ENCODE measurements at places on chromosomes 2 and 18.

GRCh38 chr18:57475903-57476302 lies 40.7 kb downstream of the ONECUT2 start:
- DNase-seq: no peak

DNA sequence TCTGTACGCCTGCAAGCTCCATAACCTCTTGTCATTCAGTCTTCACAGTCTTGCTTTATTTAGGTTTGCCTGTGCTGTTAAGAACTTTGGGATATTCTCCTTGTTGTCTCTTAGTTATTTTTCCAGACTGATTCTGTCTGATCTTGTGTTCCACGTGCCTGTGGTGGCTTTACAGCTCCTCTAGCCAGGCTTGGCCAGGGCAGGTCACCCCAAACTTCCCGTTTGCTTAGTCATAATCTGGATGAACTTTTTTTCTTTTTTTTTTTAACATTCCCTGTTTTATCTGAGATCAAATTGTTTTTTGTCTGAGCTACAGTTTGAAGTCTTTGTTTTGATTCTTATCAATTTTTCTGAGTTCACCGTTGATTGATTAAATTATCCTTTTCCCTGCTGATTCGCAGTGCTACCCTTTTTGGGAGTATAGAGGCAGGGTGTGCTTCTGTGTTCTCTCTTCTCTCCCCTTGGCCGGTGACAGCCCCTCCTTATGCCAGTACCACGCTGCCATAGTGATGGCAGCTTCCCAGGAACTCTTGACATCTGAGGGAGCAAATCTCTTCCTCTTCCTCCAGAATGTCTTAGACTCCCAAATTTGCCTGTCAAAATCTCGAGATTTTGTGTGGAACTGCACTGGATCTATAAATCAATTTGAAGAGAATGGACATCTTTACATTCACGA lies 2.5 kb downstream of the SP100 start:
- DNase-seq: no peak

- no peak for DNase-seq
Measured at GRCh38 chr2:172730411-172730810, 5.2 kb upstream of the RAPGEF4 start.

DNA sequence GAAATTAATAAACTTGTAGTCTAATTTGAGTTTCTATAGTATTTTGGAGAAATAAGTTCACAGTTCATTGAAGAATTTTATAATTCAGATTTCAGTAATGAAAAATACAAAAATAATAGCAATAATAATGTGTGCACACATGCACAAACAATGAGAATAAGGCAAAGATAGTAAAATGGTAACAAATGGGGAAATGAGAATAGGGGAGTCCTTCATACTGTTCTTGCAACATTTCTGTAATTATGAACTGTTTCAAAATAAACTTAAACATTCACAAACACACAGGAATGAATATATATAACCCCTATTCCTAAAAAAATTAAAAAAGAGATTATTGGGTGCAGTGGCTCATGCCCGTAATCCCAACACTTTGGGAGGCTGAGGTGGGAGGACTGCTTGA lies 63.9 kb downstream of the SPRED2 start:
- no peak for DNase-seq

DNA sequence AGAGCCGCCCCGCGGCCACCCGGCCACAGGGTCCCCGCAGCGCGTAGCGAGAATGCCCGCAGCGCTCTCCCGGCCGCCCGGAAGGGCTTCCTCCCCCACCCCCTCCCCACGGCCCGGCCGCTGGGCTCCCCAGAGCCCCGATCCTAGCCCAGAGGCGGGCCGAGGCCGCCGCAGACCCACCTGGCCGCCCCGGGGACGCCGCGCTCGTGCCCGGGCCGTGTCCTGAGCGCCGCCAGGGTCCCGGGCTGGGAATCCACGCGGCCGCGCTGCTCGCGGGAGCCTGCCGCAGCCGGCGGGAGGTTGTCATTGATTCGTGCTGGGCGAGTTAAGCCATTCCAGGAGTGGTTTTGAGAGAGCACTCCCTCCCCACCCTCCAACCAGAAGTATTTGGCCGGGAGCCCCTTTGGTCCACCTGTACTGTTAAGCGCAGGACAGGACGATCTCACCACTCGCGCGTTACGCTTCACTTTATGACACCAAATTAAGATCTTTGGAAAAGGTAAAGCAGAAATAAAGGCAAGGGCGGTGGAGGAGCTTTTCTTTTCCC lies 206.4 kb upstream of the SMAD2 start:
- no peak for DNase-seq

DNA sequence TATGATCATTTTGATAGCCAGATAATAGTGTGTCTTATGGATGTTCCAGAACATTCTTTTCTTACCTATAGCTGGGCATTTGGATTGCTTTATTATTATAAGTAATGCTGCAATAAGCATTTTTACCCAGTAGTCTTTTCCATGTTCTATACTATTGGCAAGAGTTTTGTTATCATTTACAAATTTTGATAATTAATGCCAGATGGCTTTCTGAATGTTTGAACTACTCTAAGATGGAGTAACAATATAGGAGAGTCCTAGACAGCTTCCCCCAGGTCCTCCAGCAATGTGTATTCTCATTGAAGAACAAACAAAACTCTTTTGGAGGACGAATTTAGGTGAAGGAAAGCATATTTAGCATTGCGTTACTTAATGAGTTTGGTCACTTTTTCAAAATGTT lies 73.0 kb downstream of the INPP4A start:
- DNase-seq: no peak

GRCh38 chr18:79903071-79903635 lies 48.3 kb downstream of the SLC66A2 start:
- no peak for DNase-seq

- DNase-seq: peak; percentile 55
Measured at GRCh38 chr2:43221763-43222474, 4.5 kb downstream of the ZFP36L2 start.

DNA sequence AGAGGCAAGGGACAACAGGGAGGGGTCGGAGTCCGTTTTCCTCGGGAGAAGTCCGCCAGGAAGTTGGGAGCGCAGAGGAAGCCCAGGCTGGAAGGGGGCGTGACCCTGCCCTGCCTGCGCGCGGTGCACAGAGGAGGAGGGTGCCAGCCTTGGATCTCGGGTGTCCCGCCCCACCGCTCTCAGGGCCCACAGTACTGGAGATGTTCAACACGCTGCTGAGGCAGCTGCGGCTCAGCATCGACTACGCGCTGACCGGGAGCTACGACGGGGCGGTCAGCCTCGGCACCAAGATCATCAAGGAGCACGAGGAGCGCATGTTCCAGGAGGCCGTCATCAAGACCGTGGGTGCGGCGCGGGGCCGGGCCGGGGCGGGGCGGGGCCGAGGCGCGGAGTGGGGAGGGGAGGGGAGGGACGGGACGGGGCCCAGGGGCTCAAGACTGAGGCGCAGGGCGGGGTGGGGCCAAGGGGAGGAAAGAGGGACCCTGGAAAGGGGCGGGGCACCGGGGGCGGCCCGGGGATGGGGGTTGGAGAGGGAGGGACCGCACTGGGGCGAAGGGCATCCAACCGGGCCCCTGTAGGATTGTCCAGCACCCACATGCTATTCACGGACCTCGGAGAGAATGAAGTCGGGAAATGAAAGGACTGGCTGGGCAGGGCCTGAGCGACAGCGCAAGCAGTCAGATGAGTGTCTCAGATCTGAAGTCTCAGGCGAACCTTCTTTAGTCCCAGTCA lies 36.6 kb downstream of the POMC start:
- no peak for DNase-seq

DNA sequence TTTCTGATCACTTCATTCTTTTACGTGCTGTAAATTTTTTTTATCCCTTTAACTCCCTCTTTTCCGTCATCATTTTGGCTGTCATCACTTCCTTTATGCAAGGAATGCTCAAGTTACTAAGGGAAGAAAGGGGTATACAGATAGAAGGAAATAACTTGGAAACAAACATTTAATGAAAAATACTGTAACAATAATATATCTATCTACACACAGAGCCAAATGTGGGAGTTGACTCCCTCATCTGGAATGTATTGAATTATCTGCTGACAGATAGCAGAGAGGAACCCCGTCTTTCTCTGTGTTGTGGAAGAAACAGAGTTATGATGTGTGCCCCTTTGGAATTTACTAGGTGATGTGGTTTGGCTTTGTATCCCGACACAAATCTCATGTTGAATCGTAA lies 182.5 kb upstream of the NXPH2 start:
- DNase-seq: no peak

DNA sequence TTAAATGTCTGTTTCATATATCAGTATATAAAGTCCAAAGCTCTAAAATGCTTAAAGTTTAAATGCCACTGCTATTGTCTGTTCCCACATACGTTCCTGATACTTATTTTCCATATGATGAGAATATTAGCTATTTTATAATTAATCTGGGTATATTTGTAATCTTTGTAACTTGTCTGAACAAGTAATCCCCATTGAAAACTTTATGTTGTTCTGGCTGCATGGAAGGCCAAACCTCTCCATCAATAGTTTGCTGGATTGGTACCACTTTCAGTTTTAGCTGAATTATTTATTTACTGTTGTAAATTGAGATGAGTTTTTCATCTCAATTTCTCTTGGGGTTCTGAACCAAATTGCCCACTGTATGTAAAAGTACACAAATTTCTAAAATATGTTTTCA lies 1.5 kb downstream of the MBD5 start:
- no peak for DNase-seq

DNA sequence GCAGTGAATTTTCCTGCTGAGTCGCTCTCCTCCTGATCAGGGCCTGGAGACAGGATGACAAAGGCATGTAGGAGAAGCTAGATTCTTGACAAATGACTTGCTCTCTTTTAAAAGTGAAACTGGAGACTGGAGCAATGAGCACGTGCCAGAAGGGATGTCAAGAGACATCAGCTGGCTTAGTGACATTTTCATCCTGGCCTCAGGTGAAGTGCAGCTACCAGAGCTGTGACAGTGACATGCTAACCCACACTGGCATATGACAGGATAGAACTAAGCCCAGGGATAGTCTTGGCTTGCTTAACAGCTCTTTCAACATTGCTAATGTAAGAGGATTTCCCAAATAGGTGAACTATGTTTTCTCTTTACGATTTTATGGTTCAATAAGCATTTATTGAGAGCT lies 757.5 kb upstream of the DDX18 start:
- no peak for DNase-seq

GRCh38 chr2:12217175-12217574 lies 470.7 kb downstream of the LPIN1 start:
- DNase-seq: no peak

DNA sequence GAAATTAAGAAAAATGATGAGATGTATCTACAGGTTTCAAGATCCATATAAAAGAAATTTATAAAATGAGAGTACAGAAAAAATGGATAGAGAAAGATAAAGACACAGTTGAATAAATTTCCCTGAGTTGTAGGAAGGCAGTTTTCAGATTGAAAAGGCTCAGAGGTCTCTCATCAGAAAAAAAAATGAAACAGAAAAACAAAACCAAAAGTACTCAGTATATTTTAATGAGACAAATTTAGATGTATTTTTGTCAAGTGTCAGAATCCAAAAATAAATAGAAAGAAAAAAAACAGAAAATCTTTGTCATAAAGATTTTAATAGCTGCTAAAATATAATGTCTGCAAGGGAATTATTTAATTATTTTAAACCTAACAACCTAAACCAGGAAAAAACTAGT lies 520.5 kb downstream of the KCNJ3 start:
- DNase-seq: no peak

GRCh38 chr2:228283491-228284171 lies 102.1 kb upstream of the SPHKAP start:
- no peak for DNase-seq

DNA sequence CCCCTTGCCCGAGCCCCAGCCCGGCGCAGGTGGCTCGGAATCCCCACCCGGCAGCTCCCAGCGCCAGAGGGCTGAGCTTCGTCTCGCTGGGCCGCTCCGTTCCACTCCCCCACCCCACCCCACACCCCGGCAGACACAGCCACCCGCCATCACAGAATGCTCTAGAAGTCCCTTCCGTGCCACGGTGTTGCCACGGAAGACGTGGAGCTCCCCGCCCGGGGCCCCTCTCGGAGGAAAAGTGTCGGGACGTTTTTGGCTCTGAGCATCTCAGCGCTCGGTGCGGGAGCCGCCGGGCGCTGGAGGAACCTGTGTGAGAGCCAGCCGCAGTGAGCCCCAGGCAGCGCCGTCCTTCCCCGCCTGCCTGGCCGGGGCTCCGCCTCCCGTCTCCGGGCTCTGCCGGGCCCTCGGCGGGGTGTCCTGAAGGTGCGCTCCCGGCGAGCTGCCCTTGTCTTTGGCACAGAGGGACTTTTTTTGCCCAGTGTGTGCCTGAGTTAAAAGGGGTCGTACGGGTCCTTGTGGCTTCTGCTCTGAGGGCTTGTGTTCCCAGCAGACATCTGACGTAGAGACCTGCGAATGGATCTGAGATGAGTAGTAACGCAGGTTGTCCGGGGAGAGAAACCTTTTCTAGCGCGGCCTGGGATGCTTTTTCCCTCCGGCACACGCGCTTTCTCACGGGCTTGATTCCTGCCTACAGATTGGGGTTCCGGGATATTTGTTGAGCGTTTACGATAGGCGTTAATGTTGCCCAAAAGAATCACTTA lies 1.8 kb downstream of the ZCCHC2 start:
- peak; percentile 74 for DNase-seq

GRCh38 chr2:215685238-215685990 lies 249.5 kb upstream of the FN1 start:
- DNase-seq: no peak

- peak; percentile 26 for DNase-seq
Measured at GRCh38 chr2:61658841-61659780, 121.0 kb upstream of the XPO1 start.

- DNase-seq: no peak
Measured at GRCh38 chr2:200741468-200742202, 70.1 kb upstream of the BZW1 start.

- DNase-seq: no peak
Measured at GRCh38 chr2:174330945-174331594, 3.7 kb upstream of the SP9 start.

- DNase-seq: no peak
Measured at GRCh38 chr2:1498176-1498575, 84.9 kb downstream of the TPO start.

DNA sequence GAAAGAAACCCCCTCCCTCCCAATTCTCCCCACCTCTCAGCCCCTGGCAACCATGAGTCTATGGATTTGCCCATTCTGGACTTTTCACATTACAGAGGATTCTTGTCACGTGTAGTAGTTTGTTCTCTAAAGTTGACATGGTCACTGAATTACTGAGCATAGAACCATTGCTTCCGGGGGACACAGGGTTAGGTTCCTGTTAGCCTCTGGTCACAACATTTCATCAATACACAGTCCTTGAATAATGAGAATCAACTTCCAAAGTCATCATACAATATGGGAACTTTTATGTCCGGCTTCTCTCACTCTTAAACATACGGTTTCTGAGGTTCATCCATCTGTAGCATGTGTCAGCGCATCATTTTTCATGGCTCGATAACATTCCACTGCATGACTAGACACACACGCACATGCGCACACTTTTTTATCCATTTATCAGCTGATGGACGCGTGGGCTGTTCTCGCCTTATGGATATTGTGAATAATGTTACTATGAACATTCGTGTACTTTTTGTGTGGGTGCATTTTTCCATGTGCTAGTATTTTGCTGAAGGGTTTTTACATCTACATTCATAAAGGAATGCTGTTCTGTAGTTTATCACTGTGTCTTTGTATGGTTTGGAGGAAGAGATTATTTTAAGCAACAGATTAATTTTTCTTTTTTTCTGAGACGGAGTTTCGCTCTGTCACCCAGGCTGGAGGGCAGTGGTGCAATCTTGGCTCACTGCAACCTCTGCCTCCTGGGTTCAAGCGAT lies 48.1 kb downstream of the PARD6G start:
- no peak for DNase-seq

- no peak for DNase-seq
Measured at GRCh38 chr2:112896909-112897623, 13.9 kb upstream of the IL37 start.

Data from NCI-H2081 (cell line).